Activated T-helper 1 cell treated with anti-CD3 and anti-CD28 coated beads, Interleukin-12 subunit alpha, Interleukin-12 subunit beta, Interleukin-2, Interleukin-4 antibody, amounts not matched to agents 30 ng/mL and 10 ng/mL and 1 ng/mL, durations not matched to agents 14 hours and 24 hours and 36 hours (primary cell): ENCODE measurements at places on chromosomes 5 and 9.

DNA sequence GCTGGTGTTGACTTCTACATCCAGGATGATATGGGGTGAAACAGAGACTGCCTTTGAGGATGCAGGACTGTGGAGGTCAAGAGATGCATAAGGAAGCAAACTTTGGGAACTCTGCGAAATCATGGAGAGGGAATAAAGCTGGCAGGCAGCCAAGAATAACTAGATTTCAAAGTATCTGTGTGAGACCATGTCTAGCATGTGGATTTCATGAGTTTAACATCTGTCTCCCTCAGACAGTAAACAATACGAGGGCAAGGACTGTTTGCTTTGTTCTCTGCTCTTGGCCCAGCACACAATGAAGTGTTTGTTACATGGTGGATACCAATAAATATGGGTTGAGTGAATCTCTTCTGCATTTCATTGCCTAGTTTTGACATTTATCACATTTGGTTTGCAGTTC, 71.3 kb downstream of the RASEF start:
- DNase-seq = no peak

GRCh38 chr5:11809407-11809806, 94.8 kb downstream of the CTNND2 start:
- no peak for DNase-seq

DNA sequence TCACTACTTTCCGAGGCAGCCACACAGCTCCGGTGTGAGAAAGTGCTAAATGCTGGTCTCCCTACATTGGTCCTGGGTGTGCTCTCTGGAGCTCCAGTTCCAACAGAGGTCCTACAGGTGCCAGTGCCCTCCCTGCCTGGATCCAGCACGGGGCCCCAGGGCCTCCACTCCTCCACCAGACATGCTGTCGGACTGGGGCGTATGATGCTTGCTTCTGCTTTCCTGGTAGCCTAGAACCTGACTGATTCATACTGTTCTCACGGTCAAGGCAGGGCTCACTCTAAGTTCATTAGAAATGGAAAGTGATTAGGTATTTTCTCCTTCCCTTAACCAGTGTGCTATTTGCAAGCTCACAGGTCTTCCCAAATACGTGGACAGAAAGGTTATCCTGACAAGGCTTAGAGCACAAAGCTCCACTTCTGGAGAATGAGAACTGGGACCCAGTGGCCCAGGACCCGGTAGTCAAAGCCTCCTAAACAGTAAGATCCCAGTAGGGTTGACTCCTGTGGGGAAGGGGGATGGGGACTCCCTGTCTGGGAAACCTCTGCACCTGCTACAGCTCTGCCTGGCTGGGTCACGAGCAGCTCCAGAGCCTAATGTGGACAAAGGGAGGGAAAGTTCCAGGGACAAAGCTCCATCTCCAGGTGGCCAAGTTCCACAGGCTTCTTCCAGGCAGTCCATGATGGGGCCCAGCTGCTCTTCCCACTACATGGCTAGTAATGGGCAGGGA, 98.1 kb downstream of the PAX5 start:
- no peak for DNase-seq

DNA sequence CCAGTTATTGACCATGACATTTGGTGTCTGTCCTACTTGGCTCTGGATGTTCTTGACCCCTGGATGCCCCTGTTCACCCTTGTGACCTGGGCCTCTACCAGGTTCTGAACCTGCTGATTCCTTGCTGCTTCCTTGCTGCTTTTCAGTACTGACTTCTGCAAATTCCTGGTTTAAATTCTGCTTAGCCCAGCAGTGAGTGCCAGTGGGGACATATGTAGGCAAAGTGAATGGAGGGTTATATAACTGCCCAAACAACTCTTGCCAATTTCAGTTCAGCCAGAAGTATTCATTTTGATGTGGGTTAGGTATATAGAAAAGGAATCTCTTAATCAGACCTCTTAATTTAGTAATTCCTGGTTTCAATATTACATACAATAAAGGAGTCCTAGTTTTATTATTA, 220.6 kb downstream of the TAF11L14 start:
- DNase-seq = no peak

DNA sequence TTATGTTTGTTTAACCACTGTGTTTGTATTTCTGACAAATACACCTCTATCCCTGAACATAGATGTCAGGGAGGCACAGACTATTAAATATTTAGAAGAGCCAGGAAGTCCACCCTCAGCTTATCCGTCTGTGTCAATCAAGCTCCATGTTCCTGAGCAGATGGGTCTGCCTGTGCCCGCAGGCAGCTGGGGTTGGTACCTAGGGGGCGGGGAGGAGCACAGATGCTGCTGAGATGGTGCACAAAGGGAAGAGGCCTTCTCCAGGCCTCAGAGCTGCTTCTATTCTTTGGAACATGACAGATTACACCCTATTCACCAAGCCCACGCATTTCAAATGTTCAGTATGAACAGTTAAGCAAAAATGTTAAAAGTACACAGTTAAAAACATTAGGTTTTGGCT, 142.1 kb downstream of the EPB41L4A start:
- no peak for DNase-seq

DNA sequence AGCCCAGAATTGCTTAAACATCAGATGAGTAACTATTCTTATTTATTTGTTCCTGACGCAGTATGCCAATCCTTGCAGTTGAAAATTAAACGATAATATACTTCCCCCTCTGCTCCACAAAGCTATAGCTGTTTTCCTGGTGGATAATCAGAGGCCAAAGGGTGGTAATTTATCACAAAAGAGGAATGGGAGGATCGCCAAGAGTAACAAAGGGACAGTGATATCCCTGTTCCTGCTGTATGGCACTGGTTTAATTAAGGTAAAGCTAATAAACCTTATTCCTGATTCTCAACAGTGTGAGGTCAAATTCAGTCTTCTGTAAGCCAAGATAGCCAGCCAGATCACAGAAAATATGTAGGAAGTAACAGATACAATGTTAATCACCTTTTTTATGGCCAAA, 33.4 kb upstream of the PTGER4 start:
- no peak for DNase-seq
